ENCODE measurements at places on chromosomes 11 and 22.
A peak's percentile ranks its signal among the peaks of the same experiment; 100 is the strongest.

DNA sequence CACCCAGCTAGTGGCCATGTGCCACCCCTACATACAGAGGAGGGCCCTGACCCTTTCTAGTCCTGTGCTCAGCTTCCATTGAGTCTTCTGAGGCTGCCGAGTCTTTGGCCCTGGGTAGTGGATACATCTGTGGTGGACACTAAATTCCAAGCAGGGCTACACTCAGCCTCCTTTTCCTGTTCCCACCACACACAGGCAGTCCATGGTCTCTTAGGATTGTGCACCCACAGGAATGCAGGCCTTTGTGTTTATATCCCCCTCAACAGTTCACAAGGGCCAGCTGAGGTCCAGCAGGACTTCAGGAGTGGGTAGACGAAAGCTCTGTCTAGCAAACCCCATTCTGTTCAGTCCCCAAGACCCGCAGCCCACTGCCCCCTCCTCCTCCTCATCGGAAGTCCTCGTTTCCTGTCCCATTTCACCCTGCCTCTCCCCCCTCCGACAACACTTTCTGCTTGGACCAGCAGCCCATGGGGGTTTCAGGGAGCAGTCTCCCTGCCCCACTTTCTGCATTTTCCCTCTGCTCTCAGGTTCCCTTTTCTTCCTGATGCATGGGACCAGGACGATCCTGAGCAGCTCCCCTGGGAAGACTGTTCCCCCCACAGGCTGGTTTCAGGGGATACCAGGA lies 91.8 kb downstream of the SWAP70 start:
- no peak for DNase-seq

- no peak for DNase-seq
Measured at GRCh38 chr11:116229236-116229970, 543.4 kb downstream of the BUD13 start.

GRCh38 chr11:450809-451451 lies 851 bp downstream of the PTDSS2 start:
- DNase-seq = no peak

DNA sequence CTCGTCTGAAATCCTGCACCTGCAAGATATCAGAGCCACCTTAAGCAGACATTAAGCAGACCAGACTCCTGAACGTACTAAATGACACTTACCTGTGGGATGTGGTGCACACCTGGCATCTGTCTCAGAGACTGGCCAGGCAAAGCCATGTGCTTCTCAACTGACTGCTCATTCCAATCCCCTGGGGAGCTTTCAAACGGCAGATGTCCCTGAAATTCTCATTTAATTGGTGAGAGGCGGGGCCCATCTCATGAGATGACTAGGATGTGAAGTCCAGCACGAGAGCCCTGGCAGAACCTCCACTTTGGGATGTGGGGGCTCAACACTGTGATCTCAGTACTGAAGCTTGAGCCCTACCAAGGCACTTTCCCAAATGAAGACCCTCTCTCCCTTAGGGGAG lies 84.9 kb upstream of the HMGXB4 start:
- no peak for DNase-seq

GRCh38 chr11:88103337-88104206 lies 71.7 kb downstream of the RAB38 start:
- peak; percentile 91 for DNase-seq

GRCh38 chr22:41201141-41201540 lies 4.0 kb upstream of the L3MBTL2 start:
- no peak for DNase-seq

DNA sequence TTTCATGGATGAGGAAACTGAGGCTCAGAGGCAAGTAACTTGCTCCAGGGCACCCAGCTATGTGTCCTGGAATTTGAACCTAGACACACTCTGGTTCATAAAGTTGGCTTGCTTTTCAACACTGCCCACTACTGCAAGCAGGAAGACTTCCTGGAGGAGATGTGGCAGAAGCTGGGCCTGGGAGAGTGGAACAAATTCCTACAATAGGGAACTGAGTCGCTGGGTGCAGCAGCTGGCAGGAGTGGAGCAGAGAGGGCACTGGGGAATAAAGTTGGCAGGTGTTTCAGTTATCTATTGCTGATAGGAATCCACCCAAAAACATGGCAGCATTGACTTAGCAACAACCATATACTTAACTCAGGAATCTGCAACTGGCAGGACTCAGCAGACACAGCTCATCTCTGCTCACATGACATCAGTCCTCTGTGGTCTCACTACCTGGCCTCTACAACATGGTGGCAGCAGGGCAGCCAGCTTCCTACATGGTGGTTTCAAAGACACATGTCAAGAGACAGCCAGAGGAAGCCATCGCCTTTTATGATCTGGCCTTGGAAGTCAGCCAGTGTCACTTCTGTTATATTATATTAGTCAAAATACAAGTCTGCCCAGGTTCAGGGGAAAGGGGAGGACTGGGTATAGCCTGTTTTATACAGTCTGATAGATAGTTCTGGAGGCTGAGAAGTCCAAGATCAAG lies 10.6 kb upstream of the CARD10 start:
- DNase-seq = no peak

DNA sequence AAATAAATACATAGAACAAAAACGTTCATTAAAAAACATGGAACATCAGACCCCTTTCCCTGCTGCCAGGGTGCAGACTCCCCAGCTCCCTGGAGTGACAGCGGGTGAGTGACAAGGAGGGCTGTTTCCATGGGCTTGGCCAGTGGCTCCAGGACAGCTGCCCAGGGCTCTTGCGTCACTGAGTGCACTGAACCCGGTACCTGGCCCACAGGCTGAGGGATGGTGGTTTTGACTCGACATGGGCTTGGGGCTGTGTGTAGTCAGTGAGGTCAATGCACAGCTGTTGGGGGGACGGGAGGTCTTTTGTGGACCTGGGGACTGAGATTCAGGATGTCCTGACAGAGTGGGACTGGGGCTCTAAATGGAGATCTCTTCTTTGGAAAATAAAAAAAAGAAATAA lies 142.1 kb upstream of the B3GAT1 start:
- DNase-seq = no peak

GRCh38 chr22:19823191-19823901 lies 31.3 kb downstream of the GNB1L start:
- no peak for DNase-seq

DNA sequence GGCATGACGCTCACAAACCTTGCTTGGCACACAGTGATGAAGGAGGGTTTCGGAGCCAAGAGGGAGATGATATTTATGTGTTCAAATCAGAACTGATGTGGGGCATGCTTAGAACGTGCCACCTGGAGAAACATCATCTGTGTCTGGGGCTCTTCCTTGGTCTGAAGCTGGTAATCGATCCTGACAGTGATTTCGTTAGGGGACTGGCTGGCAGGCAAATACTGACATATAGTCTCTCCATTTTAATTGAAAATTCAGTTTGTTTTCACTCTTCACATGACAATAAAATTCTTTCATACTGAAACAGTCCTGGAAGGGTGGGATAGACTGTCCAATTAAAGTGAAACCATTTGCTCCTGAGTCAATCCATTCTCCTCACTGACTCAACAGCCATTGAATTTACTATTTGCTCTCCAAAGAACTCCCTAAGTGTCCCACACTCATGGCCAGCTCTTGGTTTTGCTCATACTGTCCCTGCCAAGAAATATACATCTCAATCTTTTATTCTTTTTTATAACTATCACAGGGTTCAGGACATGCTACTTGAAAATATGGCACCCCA lies 134.8 kb downstream of the TRPC6 start:
- DNase-seq = no peak

DNA sequence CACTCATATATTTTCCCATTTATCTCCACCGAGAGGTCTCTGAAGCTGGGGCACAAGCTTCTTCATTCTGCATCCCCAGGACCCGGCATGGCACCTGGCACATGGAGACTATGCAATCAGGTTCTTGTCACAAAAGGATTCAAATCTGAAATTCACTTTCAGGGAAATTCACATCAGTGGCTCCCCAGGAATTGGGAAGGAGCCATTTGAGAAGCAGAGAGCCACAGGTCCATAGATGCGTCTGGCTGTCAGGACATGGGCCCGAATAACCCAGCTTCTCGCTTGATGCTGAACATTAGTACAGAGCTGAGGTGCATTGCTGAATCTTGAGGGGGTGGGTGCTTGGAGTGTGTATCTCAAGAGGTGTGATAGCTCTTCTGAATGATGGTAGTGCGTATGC lies 82.5 kb downstream of the TSPAN18 start:
- no peak for DNase-seq

GRCh38 chr11:129723146-129723760 lies 92.4 kb upstream of the TMEM45B start:
- no peak for DNase-seq

GRCh38 chr11:131763193-131763890 lies 392.9 kb downstream of the NTM start:
- DNase-seq = no peak

- DNase-seq = no peak
Measured at GRCh38 chr22:27459999-27460398, 341.6 kb downstream of the MN1 start.

- no peak for DNase-seq
Measured at GRCh38 chr11:110728883-110729282, 16.6 kb upstream of the ARHGAP20 start.

- DNase-seq = no peak
Measured at GRCh38 chr11:81080476-81080875, 1639.6 kb upstream of the TENM4 start.

- DNase-seq = no peak
Measured at GRCh38 chr11:86644291-86644690, 28.1 kb downstream of the ME3 start.

DNA sequence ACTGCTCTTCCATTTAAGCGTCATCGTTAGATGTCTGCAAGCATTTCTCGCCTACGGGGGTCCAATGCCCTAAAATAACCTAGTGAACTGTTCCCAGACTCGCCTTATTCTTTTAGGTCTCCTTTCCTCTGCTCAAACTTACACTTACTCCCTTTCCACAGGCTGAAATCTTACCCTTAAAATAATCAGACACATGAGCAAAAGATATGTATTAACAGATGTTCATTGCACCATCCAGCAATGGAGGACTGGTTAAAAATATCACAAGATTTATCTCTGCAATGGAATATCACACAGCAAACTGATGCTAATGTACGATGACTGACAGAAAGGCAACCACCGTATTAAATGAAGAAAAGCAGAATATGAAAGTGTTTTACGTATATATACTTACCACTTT lies 1.6 kb upstream of the CSTF3 start:
- no peak for DNase-seq

- DNase-seq = no peak
Measured at GRCh38 chr22:48342016-48342415, 1485.7 kb downstream of the BRD1 start.

- no peak for DNase-seq
Measured at GRCh38 chr11:9726321-9727022, 62.6 kb downstream of the SWAP70 start.

DNA sequence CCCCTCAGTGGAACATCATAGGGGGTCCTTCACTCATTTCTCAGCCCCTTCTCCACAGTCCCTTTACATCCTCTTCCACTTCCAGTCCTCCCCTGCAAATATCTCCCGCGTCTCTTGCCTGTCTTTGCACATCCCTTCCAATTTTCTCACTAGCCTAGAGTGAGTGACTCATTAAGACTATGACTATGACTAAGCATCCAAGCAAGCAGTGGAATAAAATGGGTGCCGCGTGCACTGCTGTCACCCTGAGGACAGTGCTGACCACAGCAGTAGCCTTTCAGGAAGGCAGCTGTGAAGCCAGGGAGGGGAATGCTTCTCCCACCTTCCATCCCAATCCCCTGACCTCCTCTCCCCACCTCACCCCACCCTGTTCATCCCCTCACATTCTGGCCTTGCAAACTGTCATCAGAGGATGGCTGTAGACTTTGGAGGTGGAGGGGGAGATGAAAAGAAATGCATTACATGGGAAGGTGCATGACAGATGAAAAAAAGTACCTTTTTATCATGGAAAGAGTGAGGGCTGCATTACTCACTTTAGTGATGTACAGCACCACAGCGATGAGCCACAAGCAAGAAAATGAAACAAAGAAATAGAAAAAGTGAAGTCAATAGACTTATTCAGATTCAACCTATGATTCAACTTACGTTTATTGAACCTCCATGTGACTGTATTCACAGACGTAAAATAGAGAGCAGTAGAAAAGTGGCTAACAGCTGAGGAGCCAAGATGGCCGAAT lies 948.2 kb downstream of the NTM start:
- DNase-seq = no peak

GRCh38 chr11:115739878-115740277 lies 235.7 kb upstream of the CADM1 start:
- DNase-seq = no peak

DNA sequence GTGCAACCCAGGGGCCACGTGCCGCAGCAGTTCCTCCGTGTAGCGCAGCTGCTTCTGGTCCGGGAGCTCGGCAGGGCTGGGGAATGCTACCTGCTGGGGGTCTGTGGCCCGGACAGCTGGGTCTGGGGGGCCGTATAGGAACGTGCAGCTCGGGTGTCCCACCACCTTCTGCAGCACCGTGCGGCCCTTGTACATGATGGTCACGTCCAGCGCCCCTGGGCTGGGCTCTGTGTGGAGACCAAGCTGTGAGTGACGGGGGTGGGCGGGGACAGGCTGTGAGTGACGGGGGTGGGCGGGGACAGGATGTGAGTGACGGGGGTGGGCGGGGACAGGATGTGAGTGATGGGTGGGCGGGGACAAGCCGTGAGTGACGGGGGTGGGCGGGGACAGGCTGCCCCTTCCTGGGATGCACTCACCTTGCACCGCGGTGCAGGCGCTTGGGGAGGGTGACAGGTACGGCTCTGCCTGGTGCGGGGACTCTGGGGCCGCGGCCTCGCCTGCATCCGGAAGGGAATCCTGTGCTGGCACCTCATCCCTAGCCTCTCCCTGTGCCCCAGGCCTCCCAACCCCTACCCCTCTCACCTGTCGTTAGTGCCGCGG lies 2.3 kb downstream of the IRF7 start:
- no peak for DNase-seq

DNA sequence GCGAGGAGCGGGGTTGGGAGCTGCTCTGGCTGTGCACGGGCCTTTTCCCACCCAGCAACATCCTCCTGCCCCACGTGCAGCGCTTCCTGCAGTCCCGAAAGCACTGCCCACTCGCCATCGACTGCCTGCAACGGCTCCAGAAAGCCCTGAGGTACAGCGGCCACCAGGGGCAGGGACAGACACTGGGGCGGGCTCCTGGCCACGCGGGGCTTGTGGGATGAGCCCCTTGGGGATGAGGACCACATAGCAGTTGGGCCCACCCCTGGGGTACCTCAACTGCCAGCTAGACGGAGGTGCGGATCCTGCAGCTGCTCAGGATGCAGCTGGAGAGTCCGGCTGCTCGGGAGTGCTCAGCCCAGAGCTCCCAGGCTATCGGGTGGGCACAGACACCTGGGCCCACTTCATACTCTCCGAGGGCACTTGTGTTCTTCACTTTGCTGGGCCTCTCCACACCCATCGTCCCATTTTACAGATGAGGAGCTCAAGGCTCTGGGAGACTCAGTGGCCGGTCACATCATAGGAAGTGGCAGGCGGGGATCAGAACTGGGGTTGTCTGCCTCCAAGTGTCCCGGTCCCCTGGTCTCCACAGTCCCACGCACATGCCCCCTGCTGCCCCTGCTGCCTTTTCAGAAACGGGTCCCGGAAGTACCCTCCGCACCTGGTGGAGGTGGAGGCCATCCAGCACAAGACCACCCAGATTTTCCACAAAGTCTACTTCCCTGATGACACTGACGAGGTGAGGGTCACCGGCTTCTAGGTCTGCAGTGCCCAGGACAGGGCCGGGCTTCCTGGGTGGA lies 77.6 kb downstream of the MYO7A start:
- DNase-seq = no peak

Data from iPS DF 6.9 (cell line).